ENCODE measurements at places on chromosomes 4 and X.

GRCh38 chrX:10111364-10112148, 45.2 kb upstream of the CLCN4 start:
- no peak for DNase-seq

GRCh38 chrX:25156323-25156722, 140.6 kb upstream of the ARX start:
- DNase-seq = no peak

DNA sequence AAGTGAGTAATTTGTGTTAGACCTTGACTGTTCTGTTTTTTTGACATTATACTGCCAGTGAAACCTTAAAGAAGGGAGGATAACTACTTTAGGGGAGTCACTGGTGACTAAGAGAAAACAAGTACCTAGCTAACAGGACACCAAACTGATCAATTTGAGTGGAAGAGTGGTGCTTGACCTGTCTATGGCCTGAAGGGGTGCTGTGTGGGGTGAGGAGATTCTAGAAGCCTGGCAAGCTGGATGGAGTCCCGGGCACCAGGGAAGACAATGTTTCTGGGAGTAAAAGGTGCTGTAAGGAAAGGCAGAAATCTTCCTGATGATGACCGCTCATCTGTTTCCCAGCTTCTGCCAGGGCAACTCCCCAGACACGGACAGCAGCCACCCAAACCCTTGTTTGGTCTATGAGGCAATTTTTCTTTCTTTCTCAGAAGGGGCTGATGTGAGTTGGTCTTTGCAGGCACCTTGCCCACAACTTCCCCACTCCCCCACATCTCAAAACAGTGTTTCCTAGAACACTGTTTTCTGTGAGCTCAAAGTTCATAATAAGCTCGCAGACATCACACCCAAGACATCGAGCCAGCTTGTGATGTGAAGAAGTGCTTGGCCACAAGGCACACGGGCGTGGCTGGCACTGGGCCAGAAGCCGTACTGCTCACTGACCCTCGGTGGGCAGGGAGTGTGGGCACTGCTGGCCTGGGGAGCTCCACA, 4.6 kb downstream of the TXK start:
- no peak for DNase-seq

GRCh38 chr4:77152421-77152820, 4.6 kb upstream of the CCNG2 start:
- peak; percentile 37 for DNase-seq

- DNase-seq = no peak
Measured at GRCh38 chrX:77404419-77404818, 42.8 kb upstream of the FGF16 start.

GRCh38 chr4:123018396-123018775, 96.0 kb upstream of the NUDT6 start:
- DNase-seq = no peak

DNA sequence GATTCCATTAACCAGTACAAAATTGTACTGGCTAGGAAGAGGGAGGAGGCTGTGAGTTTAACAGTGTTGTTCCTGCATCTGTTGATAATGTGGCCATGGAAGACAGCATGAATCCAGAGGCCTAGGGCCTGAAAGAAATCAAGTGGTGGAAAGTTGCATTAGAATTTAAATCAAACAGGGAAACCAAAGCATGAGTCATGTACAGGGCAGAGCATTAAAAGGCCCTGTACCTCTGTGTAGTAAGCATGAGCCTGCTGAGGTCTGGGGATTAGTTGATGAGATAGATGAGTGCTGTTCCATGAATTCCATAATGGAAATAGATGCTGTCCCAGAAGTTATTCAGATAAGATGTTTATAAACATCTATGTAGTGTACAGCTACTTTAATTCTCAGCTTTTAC, 58.3 kb downstream of the MID1IP1 start:
- DNase-seq = no peak

DNA sequence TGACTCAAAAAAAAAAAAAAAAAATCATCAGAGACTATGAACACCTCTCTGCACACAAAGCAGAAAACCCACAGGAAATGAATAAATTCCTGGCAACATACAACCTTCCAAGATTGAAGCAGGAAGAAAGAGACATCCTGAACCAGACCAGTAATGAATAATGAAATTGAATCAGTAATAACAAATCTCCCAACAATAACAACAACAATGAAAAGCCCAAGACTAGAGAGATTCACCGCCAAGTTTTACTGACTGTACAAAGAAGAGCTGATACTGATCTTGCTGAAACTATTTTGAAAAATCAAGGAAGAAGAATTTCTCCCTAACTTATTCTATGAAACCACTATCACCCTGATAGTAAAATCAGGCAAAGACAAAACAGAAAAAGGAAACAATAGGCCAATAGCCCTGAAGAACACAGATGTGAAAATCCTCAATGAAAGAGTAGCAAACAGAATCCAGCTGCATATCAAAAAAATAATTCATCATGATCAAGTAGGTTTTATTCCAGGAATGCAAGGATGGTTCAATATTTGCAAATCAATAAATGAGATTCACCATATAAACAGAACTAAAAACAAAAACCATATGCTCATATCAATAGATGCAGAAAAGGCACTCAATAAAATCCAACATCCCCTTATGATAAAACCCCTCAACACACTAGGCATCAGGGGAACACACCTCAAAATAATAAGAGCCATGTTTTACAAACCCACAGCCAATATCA, 31.0 kb upstream of the PLK4 start:
- no peak for DNase-seq

DNA sequence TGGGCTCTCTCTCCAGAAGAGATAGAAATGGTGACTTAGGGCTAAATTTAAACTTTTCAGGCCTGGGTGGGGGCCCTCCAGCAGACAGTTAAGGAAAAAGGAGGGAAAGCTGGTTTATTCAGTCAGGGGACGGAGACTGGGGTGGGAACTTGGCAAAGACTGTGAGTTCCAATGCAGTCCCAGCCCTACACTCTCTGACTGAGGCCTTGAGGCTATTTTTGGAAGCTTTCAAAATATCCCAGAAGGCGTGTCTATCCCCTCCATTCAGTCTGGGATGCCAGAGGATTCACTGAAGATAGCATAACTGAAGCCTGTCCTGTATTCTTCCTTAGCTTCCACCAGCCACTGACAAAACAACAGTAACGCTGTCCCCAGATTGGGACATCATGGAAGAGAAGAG, 32.1 kb upstream of the MSN start:
- no peak for DNase-seq
